Naive thymus-derived CD4-positive, alpha-beta T cell (primary cell): ENCODE measurements at places on chromosomes 7 and 10. TPM values are rescaled to one million over a fixed set of nuclear protein-coding genes. Genes with fewer than 3 reads are reported as not detected.

- DNase-seq: no peak
Observed at GRCh38 chr10:114359041-114359952, 45.0 kb downstream of the AFAP1L2 start.

GRCh38 chr7:82745117-82745516, 301.5 kb upstream of the CACNA2D1 start:
- DNase-seq: no peak

- DNase-seq: no peak
Observed at GRCh38 chr10:101639141-101639900, 51.2 kb downstream of the DPCD start.

The RAB19 gene
- 3.0 TPM for polyA plus RNA-seq

DNA sequence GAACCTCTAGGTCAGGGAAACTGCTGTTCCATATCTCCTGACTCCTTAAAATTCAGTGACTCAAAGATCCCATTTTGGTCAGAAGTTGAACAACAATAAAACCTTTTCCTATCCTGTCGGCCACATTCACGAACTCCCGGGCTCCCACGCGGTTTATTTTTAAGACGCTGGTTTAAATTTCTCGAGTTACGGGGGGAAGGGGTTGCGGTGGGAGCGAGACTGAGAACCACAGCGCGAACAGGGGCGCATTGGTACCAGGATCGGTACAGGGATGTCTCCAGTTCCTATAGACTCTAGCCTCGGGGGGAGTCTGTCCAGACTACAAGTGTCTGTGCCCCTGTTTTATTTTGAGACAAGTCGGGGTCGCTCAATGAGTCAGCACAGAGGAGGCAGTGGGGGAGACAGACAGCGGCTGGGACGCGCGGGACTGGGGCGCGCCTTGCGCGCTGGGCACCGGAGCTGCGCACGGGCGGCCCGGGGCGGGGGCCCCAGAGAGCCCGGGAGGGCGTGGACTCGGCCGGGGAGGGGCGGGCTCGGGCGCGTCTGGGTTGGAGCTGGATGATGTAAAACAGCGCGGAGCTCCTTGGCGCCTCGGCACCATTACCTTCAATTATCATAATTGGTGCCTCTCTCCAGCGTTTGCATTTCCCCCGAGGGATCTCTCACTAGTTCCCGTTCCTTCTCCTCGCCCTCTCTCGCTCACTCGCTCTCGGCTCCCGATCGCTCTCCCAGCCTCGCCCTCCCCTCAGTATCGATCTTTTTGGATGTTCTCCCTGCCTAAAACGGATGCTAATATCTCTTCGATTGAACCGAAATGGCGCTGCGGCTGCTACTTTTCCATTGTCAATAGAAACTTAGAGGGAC, 8.7 kb upstream of the BAMBI start:
- DNase-seq: no peak

DNA sequence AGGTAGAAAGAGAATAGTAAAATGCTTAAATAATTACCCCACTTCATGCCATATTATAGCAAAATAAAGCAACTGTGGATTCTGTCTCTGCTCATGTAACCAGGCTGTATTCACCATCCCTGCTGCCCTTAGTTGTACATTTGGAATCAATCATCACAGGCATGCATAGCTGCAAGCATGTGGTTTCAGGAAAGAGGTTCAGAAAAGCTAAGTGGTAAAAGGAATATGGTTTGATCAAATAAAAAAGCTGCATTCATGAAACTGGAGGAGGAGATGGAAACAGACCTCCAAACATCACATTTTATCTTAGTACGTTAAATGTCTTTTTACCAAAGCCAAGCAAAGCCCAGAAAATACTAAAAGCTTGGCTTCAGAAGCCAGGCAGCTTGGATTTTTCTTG, 81.3 kb downstream of the ADAM22 start:
- DNase-seq: no peak

GRCh38 chr7:128379900-128380479, 18.5 kb upstream of the PRRT4 start:
- DNase-seq: no peak

DNA sequence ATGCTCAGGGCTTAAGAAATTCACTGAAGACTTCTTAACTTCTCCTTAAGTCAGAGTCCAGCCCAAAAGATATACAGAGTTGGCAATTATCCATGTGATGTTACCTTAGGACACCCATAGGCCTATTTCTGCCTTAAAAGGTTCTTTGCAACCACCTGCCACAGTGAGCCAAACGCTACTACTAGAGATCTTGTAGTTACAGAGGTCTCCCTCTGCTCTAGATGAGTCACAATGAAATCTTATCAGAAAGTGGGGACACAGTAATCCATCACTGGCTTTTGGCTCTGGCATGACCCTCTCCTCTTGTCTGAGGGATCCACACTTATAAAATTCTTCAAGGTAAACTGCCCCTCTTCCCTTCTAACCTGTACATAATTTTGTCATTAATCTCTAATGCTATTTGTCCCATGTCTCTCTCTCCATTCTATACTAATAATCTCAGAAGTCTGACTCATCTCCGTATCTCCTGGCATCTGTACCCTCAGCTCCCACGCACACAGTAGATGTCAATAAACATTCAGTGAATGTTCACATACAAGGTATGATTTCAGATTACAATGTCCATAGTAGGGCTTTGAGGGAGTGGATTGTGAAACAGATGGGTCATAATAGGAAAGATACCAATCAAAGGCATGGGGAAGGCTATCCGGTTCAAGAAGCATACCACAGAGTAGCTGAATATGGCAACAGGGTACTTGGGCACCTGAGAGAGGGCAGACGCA, 112.1 kb downstream of the SGMS1 start:
- no peak for DNase-seq
